ENCODE measurements at places on chromosomes 2 and 18.

- DNase-seq, result no peak
Observed at GRCh38 chr2:46360303-46360702, 63.1 kb downstream of the EPAS1 start.

GRCh38 chr18:7646174-7646886, 79.2 kb downstream of the PTPRM start:
- no peak for DNase-seq

DNA sequence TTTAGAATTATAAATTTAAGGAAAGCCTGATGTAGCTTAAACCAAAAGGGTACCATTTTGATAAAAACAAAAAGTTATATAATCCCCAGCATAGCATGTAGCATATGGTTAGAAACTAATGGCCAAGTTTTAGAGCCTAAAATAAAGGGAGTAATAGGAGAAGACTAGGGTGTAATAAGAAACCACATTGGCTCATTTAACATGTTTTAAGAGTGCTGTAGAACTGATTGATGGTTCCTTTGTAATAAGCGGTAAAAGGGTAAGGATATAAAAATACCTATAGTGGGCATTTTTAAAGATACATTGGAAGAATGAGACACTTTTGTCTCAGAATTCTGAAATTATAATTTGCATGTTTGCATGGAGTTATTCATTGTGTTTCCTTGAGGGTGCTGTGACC, 1.9 kb downstream of the PSMA8 start:
- no peak for DNase-seq

DNA sequence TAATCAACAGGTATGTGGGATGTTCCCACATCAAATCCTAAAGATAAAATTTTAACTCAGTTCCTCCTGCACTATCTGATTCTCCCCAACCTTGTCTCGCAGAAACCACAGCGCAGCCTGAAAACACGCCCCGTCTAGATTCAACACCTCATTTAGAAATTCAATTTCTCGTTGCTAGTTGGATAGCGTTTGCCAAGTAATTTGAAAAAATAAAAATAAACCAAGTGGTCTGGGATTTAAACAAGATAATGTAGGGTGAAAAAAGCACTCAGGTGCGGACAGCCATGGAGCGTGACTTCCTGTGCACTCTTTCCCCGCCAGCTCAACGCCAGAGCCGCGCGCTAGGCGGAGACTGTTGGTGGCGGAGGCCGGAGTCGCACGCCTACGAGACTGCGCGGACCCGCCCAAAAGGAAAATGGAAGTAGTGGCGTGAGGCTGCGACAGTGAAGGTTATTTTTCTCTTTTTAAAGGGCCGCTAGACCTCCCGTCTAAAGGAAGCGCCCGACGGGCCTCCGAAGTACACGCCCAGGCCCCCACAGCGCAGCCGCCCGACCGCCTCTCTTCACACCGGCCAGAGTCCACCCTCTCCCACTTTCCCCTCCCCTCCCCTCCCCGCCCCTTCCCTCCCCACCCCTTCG, 615 bp upstream of the CCNT2 start:
- DNase-seq, result no peak

DNA sequence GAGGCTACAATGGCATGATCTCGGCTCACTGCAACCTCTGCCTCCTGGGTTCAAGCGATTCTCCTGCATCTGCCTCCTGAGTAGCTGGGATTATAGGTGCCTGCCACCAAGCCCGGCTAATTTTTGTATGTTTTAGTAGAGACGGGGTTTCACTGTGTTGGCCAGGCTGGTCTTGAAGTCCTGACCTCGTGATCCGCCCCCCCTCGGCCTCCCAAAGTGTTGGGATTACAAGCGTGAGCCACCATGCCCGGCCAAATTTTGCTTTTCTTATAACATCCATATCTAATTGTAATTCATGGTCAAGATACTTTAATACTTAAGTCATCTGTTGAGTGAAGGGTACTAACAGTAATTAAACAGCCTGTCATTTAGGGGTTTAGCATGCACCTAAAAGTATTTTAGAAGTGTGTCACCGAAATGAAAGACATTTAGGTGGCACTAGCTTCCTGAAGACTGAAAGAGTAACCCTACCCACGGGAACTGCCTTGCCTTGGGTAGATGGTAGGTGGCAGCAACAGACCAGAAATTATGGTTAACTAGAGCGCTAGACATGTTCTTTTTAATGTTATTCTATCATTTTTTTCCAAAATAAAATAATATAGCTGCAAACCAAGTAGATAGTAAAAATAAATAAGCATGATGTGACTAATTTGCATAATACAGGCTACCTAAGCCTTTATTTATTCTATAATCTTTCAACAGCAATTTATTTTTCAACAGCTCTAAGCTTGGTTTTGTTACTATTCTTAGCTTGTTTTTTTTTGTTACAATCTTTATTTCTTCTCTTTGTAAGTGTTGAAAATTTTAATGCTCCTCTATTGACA, 8.6 kb upstream of the ACYP2 start:
- DNase-seq, result no peak

- DNase-seq, result no peak
Observed at GRCh38 chr2:241721852-241722251, 12.6 kb upstream of the D2HGDH start.

DNA sequence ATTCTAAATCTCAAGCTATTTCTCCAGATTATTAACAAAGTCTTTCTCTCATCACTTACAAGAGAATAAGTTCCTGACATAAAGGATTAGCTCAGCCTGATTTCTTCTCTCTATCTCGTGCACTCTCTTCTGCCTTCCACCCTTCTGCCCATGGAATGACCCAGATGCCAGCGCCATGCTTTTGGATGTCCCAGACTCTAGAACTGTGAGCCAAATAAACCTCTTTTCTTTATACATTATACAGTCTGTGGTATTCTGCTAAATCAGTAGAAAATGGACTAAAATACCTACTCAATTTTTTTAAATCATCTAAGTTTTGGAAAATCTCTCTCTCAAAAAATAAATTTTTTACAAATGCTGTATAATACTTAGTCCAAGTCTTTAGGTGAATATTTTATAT, 218.6 kb downstream of the EXOC6B start:
- DNase-seq, result no peak

GRCh38 chr2:239005586-239005985, 157.7 kb downstream of the TWIST2 start:
- DNase-seq, result peak; percentile 4

DNA sequence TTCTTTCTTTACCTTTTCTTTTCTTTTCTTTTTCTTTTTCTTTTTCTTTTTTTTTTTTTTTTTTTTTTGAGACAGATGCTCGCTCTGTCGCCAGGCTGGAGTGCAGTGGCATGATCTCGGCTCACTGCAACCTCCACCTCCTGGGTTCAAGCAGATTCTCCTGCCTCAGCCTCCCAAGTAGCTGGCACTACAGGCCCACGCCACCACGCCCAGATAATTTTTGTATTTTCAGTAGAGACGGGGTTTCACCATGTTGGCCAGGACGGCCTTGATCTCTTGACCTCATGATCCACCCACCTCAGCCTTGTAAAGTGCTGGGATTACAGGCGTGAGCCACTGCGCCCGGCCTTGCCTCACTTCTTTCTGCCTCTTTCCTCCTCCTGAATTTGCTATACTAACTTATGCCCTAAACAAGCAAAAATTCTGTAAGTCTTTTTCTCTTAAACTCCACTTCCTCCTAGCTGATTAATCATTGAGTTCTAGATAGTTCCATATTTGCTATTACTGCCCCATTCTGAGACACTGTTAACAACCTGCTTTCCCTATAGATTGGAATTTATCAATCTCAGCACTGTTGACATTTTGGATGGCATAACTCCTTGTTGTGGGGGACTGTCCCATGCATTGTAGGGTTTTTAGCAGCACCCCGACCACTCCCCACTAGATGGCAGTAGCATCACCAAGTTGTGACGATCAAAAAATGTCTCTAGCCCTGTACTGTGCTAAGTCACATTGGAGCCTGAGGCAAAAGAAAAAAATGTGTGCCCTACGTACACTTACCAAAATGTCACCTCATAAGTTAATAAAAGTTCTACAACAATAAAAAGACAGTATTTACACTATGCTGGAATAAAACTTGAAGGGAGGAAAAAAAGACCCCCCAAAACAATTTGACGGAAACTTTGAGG, 16.4 kb upstream of the THADA start:
- DNase-seq, result peak; percentile 80

DNA sequence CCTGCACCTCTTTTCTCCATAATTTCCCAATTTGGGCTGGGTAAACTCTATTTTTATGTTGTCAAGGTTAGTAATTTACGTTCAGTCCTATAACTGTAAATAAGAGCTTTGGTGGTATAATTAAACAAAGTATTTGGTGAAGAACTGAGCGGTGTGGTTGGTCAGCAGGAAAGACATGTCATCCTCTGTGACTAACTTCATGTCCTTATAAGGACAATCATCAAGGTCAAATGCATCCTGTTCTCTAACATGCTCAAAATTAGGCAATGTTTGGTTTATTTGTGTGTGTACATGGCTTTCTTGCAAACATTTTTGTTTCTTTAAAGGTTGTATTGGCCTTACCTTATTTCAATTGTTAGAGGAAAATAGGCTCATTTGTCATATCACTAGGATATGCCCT, 121.5 kb upstream of the NABP1 start:
- no peak for DNase-seq

DNA sequence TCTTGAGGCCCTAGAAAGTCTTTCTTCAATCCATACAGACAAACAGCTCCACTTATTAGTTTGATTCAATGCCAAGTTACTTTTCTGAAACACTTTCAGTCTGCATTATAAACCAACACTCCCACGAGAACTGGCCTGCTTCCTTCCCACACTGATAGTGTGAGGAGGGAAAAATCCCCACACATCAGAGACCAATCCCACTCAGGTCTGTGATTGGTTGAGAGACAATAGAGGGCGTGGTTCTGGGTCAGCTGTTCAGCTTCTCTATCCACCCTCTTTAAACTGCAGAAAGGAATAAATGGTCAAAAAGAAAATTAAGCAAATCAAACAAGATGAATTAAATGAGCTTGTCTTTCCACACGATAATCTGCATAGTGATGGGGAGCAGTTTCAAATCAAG, 152.5 kb downstream of the NRP2 start:
- DNase-seq, result no peak

GRCh38 chr2:26696351-26696816, 3.9 kb downstream of the KCNK3 start:
- DNase-seq, result no peak

GRCh38 chr2:127404466-127405254, 13.6 kb upstream of the PROC start:
- DNase-seq, result no peak
